ENCODE measurements at places on chromosomes 3 and 15.

GRCh38 chr3:159620873-159621272 is 367.8 kb upstream of the IL12A start:
- DNase-seq: no peak

GRCh38 chr3:7518026-7518425 is 657.1 kb downstream of the GRM7 start:
- no peak for DNase-seq

DNA sequence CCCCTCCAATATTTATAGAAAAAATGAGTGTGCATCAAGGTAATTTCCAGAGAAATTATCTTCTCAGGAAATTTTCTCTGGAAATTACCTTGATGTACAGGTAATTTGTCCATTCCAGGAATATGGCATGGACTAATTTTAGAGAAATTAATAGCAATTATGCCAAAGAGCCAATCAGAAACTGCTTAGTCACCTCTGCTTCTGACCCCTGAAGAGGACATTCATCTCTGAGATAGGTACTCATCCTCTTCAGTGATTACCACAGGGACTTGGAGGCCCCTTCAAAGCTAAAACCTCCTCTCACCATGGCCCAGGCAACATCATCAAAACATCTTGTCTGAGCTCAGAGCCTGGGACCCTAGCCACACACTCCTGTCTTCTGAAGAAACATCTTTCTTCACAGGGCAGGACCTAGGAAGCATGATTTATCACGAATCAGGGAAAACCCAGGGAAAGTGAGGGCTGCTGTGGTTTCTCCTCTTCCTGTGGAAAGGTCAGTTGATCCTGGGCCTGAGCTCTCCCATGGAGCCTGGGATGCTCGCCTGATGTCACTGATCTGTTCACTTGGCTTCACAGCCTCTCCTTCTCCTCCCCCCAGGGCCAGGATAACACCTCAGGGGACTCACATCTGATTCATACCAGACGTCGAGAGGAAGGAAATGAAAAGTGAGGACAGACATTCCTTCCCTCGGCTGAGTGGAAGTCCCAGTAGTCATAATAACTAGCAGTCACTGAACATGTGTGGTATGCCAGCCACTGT is 210.5 kb downstream of the DTWD1 start:
- DNase-seq: no peak

- no peak for DNase-seq
Measured at GRCh38 chr15:77251662-77252061, 168.2 kb downstream of the PEAK1 start.

- no peak for DNase-seq
Measured at GRCh38 chr15:76059320-76060117, at the start of gene TMEM266. Gene TMEM266 (plus strand): TSS chr15:76059985. CDS start chr15:76134264, 74,279 bp downstream.

DNA sequence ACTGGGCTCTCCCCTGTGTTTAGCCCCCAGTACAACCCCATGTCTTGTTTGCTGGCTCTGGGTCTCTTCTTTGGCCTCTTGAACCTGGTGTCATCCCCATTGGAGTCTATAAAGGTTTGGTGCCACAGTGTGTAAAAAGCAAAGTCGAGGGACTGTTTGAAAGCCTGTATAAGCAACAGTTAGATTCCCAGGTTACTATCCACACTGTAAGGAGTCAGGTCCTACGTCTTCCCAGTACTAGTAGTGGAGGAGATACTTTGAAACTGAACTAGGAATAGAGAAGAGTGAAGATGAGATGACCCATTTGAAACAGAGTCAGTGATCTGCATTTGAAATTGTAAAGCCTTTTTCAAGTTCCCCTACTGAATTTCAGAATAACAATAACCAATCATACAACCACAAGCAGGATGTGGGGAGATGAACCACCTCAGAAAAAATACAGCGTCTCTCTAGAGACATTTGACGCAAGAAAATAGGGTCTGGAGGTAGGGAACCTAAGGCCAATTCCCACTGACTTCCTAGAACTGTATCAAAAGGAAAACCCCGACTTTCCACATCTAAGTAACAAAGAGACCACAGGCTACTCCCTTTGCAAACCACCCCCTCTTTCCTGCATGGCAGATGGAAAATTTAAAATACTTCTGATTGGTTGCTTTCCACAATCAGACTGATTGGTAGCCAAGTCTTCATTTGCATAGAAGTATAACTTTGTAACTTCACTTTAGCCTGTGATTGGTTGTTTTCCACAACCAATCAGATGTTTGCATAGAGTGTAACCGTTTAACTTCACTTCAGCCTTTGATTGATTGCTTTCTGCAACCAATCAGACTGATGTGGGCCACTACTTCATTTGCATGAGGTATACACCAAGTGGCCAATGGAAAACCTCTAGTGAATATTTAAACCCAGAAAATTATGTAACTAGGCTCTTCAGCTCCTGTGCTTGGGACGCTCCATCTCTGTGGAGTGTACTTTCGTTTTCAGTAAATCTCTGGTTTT is 49.9 kb upstream of the NEDD4 start:
- peak; percentile 47 for DNase-seq

- no peak for DNase-seq
Measured at GRCh38 chr15:78104566-78105475, 12.5 kb downstream of the SH2D7 start.

GRCh38 chr3:16936233-16936632 is 51.5 kb downstream of the PLCL2 start:
- no peak for DNase-seq

GRCh38 chr3:24678421-24678865 is 183.8 kb upstream of the THRB start:
- no peak for DNase-seq

GRCh38 chr3:69240651-69241568 is 118.5 kb upstream of the LMOD3 start:
- no peak for DNase-seq

- DNase-seq: no peak
Measured at GRCh38 chr3:10269443-10269842, 21.2 kb downstream of the TATDN2 start.

DNA sequence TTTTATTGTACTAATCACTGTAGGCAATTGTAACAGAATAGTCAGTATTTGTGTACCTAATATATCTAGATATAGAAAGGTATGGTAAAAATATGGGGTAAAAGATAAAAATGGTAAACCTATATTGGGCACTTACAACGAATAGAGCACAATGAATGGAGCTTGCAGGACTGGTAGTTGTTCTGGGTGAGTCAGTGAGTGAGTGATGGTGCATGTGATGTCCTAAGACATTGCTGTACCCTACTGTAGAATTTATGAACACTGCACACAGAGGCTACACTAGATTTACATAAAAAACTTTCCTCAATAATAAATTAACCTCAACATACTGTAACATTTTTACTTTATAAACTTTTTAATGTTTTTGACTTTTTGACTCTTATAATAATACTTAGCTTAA is 274.3 kb upstream of the PPP2R3A start:
- no peak for DNase-seq

- no peak for DNase-seq
Measured at GRCh38 chr3:135419155-135419554, 546.4 kb upstream of the PPP2R3A start.

DNA sequence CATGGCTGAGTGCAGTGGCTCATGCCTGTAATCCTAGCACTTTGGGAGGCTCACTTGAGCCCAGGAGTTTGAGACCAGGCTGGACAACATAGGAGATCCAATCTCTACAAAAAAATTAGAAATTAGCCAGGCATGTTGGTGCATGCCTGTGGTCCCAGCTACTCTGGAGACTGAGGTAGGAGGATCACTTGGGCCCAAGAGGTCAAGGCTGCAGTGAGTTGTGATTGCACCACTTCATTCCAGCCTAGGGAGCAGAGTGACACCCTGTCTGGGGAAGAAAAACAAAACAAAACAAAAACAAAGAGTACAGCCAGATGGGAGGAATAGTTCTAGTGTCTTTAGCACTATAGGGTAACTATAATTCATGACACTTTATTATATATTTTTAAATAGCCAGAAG is 26.2 kb upstream of the COMMD4 start:
- DNase-seq: no peak

GRCh38 chr15:80978685-80979329 is 10.8 kb downstream of the MESD start:
- no peak for DNase-seq

- no peak for DNase-seq
Measured at GRCh38 chr3:127288343-127288742, 497 bp upstream of the PRR20G start.

DNA sequence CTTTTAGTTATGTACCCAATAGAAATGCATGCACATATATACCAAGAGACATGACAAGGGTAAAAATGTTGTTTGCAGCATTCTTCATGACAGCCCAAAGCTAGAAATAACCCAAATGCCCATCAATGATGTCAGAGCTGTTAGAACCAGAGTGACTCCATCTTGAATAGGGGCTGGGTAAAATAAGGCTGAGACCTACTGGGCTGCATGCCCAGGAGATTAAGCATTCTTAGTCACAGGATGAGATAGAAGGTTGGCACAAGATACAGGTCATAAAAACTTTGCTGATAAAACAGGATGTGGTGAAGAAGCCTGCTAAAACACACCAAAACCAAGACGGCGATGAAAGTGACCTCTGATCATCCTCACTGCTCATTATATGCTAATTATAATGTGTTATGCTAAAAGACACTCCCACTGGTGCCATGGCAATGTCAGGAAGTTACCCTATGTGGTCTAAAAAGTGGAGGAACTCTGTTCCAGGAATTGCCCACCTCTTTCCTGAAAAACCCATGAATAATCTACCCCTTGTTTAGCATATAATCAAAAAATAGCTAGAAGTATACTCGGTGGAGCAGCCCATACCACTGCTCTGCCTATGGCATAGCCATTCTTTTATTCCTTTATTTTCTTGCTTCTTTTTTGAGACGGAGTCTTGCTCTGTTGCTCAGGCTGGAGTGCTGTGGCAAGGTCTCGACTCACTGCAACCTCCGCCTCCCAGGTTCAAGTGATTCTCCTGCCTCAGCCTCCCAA is 32.9 kb downstream of the ZBTB11 start:
- peak; percentile 8 for DNase-seq

DNA sequence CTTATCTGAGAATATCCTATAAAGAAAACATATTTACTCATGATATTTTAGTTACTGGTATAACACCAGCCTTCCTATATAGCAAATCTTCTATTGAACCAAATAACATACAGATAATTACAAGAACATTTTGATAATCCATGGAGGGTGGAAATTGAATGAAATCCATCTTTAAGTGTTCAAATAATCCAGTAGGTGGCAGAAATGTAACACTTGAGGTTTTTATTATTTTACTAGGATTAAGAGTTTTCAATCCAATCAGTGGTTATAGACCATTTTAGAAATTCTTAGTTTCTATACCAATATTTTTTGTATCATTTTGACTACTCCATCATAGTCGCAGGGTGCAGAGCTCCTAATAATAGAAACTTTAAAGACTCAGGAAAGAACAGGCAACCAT is 101.9 kb upstream of the KCNH8 start:
- no peak for DNase-seq

DNA sequence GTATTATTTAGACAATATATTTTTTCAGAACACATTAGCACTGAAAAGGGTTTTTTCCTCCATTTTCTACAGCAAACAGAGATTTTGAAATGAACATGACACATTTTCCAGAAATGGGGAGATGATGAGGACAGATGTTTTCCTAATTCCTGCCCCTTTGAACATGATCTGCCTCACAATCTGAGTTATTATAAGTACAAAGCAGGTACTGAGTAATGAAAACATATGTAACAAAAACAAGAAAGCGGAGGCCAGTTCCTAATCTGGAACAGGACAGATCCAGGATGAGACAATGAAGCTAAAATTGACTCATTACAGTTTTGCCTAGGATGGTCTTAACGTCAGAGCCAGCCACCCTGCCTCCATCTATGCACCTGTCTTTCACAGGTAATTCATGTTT is 642.8 kb upstream of the NR2F2 start:
- DNase-seq: no peak

DNA sequence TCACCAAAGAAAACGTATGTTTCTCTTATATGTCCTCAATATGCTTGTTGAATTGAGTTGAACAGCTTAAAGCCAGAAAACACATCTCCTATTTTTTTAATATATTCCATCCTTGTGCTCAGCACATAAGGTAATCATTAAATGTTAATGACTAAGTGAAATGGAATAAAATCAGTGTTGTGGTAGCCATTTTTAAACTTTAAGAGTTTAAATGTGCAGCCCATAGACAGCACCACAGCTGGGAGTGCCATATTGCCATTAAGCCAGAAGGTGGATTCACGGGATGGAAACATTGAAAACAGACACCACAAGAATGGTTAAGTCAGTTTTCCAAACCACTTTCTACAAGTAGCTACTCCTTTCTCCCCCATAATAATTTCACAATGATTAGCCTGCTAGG is 76.8 kb upstream of the C15orf61 start:
- DNase-seq: no peak

- DNase-seq: no peak
Measured at GRCh38 chr3:187281191-187281714, 10.3 kb downstream of the MASP1 start.

- no peak for DNase-seq
Measured at GRCh38 chr3:65901226-65901625, 137.5 kb downstream of the MAGI1 start.

GRCh38 chr15:91844928-91845327 is 8.6 kb upstream of the SLCO3A1 start:
- DNase-seq: no peak

- DNase-seq: no peak
Measured at GRCh38 chr15:78991476-78991875, 46.6 kb upstream of the CTSH start.
